Activated naive CD4-positive, alpha-beta T cell treated with anti-CD3 and anti-CD28 coated beads for 36 hours (primary cell): ENCODE measurements at places on chromosomes 6 and 20. TPM values are rescaled to one million over a fixed set of nuclear protein-coding genes. Genes with fewer than 3 reads are reported as not detected.

Gene NSFL1C
- total RNA-seq: 80.4 TPM

Gene MDN1
- total RNA-seq: 52.1 TPM

DNA sequence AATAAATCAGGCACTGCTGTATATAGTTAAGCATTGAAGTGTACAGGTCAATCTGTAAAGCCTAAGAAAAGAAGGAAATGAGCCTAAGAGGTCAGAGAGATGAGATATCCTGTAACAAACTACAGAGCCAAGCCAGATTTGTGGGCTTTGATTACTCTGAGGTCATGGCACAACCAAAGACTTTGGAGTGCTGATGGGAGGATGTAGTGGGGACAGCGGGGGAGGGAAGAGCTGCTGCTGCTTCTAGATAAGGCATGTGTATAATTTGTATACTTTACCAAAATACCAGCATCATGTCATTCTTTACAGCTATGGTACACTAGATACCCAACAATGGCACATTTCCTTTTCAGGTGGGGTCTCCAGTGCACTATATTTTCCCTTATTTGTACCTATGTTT is 102.5 kb downstream of the OGFRL1 start:
- no peak for DNase-seq

- no peak for DNase-seq
Measured at GRCh38 chr6:24053057-24053456, 73.0 kb upstream of the NRSN1 start.
